ENCODE measurements at places on chromosomes 11 and 22.

DNA sequence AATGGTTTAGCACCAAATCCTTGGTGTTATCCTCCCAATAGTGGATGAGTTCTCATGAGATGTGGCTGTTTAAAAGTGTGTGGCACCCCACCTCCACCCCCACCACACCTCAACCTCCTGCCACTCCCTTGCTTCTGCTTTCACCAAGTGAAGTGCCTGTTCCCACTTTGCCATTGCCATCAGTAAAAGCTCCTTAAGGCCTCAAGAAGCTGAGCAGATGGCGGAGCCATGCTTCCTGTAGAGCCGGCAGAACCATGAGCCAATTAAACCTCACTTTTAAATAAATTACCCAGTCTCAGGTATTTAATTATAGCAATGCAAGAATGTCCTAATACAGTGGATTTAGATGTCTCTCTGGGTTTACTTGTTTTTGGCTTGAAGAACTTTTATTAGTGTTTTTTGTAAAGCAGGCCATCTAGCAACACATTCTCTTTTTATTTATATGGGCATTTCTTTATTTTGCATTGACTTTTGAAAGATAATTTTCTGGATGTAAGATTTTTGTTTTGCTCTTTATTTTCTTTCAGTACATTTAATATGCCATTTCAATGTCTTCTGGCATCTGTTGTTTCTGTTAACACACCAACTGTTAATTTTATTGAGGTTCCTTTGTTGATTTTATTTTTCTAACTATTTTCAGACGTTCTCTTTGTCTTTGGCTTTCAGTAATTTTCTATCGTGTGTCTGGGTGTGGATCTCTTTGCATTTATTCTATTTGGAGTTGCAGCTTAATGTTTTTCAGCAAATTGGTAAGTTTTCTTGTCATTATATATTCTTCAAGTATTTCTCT is 724.5 kb upstream of the CNTN5 start:
- DNase-seq, result no peak

GRCh38 chr11:130499828-130500227 is 51.4 kb downstream of the ADAMTS15 start:
- no peak for DNase-seq

DNA sequence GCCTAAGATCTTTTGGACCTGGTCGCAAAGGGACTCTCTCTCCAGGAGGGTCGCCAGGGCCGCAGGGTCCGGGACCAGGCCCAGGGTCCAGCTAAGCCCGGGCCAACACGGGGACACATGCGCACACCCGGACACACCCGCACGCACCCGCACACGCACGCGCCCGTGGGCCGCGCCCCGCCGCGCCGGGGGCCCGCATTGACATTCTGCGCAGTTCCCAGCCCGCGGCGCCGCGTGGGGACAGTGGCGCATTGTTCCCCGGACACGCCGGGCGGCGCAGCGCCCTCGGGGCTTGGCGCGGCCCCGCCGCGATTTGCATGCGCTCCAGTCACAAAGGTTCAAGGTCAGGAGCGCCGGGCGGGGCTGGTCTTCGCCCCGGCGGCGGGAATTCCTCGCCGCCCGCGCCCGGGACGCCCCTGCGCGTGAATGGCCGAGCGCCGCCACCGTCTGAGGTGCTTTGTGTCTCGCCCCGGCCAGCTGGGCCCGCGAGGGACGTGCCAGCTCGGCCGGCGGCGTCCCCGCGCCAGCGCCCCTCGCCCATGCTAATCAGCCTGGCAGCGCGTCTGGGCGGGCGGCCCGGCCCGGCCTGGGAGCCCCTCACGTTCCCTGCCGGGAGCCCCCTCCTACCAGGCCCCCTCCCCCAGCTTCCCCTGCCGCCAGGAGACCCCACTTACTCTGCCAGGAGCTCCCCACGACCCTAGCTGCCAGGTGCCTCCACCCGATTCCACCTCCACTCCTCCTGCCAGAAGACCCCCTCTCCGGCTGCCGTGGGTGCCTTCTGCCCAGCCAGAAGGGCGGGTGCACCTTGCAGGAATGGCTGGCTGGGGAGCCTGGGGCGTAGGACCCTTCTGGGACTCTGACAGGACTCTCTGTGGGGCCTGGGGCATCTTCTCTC is 50.5 kb upstream of the WNT7B start:
- DNase-seq, result no peak

- DNase-seq, result no peak
These were observed 12.2 kb downstream of the LSP1 start for GRCh38 chr11:1864831-1865665.

DNA sequence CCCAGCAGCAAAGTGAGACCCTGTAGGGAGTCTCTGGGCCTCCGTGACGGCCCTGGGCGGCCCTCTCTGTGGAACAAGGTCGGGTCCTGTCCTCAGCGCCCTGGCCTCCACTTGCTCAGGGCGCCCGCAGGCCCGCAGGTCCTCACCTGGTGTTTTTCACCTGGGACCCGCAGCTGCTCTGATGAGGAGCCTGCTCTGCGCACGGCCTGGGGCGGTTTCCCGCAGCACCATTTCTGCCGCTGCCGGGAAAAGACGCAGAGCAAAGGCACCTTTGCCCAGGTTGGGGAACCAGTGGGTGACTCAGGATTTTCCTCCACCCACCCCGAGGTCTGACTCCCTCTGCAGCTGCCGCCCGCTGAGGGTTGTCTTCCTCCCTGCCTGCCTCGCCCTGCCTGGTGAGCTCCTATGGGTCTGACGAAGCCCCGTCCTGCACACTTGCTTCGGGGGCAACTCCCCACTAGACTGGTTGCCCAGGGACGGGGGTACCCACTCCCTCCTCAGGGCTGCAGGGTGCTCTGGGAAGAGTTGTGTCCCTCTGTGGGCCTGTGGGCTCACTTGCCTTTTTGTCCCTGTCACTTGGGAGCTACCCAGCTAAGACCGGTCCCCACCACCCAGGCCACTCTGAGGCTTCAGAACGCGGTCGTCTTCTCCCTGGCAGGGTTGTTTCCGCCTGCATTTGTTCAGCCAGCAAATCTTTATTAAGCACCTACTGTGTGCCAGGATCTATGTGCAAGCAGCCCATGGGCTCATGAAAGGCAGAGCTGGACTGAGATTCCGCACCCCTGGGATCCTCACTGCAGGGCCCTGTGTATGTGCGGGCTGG is 89.5 kb downstream of the KCNQ1 start:
- peak; percentile 20 for DNase-seq

DNA sequence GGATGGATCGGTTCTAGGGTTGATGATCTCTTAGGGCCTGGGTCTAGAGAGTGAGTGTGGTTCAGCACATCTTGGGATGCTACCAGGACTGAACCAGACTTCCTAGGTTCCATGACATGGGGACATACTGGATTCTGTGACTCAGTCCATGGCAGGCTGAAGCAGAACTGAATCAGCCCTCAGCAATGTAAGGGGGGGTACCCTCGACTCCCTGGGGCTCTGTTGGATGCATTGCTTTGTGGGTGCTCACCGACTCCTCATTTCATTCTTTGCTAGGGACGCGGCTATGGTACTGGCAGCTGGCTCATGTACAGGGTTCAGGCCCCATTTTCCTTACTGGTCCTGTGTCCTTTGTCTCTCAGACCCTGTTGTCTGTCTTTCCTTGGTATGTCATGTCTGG is 733 bp upstream of the GRAMD1B start:
- DNase-seq, result no peak

- no peak for DNase-seq
These were observed 56.3 kb upstream of the TCF20 start for GRCh38 chr22:42326801-42327200.

DNA sequence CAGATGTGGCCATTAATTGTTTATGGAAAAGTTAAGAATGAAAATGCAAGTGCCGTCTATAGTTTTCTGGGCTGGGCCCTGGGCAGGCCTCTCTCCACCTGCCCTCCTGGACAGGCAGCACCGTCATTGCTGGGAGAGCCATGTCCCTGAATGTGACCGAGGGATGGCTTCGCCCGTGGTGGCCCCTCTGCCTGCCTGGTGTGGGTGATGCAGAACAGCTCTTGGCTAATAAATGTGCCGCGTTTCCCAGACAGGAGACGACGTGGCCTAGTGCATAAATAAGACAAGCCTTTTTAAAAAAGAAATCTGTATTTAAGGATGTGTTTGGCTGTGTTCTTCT is 407.3 kb downstream of the TBC1D22A start:
- no peak for DNase-seq

GRCh38 chr22:31122532-31123291 is at the start of gene INPP5J:
INPP5J (plus strand) TSS chr22:31122966; CDS start chr22:31123015, 49 bp downstream.
- DNase-seq, result no peak

DNA sequence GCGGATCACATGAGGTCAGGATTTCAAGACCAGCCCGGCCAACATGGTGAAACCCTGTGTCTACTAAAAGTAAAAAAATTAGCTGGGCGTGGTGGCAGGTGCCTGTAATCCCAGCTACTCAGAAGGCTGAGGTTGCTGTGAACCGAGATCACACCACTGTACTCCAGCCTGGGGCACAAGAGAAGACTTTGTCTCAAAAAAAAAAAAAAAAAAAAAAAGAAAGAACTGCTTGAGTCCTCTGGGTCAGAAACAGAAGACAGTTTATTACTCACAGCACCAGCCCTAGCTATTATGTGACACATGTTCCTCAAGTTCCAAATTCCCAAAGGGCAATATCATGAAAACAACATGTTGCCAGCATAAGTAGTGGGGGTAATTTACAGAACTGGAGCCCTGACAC is 1014.1 kb upstream of the RAG2 start:
- no peak for DNase-seq

DNA sequence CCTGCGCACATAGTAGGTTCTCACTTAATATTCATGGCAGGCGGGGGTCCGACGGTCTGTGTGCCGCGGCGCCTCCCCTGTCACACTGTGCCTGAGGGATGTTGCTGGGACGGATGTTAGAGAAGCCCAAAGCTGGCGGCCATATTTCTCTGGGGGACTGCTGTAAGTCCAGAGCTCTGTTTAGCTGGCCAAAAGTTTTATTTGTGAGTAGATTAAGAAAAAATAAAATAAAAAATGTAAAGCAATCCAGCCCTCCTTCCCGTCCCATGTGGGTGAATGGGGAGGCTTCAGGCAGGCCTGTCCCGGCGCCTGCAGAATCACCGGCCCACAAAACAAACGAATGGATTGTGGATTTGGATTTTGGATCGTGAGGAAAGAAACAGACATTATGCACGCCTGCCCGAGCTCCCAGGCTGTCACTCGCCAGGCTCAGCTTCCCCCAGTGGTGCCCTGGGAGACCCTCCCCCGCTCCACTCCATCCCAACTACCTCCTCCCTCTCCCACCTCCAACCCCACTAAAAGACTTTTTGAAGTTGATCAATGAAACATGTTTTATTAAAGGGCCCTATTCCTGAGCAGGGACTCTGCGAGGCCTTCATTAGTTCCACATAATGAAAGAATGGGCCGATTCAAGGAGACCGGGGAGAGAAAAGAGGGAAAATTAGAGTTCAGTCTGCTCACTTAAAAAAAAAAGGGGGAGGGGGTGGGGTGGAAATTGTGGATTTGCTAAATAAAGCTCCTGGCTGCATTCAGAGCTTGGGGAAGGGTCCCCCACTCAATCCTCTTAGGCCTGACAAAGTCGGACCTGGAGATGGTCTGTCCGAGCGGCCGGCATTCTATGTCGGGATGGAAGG is 20.4 kb upstream of the SCUBE1 start:
- DNase-seq, result no peak

- DNase-seq, result no peak
These were observed 53.4 kb upstream of the ANO1 start for GRCh38 chr11:70024773-70025045.

DNA sequence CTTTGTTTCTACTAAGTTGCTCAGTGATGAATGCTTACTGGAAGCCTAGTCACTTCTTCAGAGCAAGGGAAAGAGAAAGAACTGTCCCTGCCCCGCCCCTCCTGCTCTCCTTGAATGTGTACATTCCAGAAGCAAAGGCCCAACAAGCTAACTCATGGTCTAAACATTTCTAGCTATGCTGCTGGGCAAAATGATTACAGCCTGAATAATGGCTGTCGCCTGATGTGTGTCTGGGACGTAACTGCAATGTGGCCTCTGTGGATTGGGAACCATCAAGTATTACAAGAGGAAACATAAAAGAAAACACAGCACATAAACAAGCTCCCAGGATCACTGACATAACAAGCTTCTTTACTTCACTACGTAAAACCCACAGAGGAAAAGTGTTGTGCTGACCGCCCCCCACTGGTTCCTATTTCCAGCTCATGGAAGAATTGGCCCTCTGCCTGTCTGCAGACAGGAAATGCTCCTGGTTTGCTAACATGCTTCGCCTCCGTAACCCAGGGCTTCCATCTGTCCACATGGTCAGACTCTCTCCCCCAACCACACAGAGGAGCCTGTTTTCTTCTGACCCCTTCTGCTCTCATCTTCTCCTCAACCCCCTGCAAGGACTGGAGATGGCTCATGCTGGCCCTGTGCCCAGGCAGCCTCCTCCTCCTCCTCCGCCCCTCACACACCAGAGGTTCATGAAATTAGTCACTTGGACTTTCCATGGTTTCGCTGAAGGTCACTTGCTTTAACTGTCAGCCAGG is 187.2 kb downstream of the MAML2 start:
- peak; percentile 84 for DNase-seq
